H7 (cell line): ENCODE measurements at places on chromosomes 2 and 18. TPM values are rescaled to one million over a fixed set of nuclear protein-coding genes. Genes with fewer than 3 reads are reported as not detected.

GRCh38 chr2:129713337-129713736 lies 266.1 kb upstream of the RAB6C start:
- DNase-seq: no peak

DNA sequence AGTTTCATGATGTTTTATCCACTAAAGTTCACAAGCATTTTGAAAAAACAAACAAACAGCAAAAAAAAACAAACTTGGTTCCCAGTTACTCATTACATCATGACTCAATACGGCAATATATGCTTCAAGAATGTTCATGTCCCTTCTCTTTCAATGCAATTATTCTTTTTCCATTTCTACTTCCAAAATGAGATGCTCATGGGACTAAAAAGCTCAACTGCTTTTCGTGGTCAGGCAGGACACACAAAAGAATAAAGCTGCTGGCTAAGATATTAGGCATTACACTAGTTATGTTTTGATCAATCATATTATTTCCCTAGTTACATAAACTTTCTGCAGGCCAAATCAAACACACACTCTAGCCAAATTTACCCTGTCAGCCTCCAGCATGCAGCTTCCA lies 301.3 kb downstream of the EPHA4 start:
- no peak for DNase-seq

DNA sequence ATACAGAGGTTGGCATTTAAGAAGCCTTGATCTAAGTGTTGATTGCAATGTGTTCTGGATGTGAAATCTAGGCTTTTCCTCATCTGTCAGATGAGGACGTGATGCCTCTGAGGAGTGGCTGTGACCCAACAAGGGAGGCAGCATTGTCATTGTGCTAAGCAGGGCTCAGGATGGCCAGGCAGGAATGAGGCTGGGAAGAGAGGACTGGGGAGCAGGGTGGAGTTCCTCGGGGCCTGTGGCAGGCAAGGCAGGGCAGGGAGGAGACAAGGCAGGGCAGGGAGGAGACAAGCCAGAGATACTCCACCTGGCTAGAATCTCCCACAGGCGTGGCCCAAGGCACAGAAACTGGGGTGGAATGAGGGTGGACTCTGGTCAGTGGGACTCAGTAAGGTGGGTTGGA lies 116.6 kb downstream of the RPIA start:
- no peak for DNase-seq

CNTNAP5 gene
- total RNA-seq: 0.04 and 0.28 TPM in 2 replicates

DNA sequence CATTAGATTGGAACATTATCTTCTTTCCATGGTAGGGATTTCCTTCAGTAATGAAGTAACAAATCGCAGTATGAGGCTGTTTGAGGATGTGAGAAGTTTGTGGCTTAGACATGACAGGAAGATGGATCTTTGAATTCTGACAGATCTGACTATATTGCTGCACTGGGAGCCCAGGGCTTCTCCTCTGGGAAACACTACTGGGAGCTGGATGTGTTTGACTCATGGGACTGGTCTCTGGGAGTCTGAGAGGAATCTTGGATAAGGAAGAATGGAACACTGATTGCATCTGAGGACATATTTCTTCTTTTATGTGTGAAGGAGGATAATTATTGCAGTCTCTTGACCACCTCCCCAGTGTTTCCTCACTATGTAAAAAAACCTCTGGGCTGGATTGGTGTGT lies 77.2 kb upstream of the ST6GAL2 start:
- no peak for DNase-seq

DNA sequence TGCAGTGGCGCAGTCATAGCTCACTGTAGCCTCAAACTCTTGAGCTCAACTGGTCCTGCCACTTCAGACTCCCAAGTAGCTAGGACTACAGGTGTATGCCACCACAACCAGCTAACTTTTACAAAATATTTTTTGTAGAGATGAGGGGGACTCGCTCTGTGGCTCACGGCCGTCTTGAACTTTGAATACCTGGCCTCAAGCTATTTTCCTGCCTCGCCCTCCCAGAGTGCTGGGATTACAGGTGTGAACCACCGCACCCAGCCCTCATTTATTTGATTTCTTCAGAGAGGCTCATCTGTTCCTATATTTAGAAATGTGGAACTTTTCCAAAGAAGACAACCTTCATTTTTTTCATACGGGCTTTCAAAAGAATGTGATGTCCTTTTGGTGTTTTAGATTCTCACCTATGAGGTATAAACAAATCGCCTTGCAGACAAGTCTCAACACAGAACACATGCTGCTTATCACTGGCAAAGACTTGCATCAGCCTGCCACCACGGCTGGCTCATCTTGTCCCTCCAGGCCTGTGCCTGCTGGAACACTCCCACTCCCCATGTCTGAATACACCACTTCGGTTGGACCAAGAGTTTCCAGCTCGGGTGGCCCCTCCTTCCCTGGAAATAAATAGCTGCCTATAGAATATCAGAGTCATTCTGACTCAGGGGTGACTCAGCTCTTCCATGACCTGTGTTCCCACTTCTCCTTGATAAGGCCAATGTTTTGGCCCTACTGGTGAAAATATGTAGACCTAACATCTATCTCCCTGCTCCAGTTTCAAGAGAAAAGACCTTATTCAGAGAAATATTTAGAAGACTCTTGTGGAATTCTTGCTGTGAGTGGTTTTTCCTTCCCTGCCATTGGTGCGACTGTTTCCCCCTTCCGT lies 202.6 kb downstream of the TGIF1 start:
- DNase-seq: peak; percentile 49

DNA sequence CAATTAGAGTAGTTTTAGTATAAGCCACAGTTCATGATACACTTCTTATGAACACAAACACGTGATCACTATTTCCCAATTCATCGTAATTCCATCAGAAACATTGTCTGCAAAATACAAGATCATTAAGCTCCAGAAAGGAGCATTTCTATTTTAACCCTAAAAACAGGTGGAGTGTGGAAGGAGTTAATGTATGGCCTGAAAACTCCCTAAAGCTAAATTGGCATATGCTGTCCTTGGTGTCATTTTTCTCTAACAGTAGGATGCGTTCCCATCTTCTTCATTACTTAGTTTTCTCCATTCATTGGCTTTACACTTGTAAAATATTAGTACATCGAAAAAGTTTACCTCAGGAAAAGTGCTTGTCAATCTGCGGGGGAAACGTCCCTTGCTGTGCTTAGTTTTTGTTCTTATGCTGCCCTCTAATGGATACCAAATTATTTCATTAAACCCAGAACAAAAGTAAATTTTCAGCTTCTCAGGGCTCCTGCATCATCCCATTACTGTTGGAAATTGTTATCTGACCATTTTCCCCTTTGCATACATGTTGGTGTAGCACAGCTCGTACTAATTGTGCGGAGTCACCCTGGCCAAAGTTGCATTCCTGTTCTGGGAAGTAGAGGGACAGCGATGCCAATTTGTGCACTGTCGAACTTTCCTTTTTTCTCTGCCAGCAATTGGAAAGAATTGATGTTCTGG lies 153.4 kb downstream of the GPD2 start:
- DNase-seq: peak; percentile 8

CD207 gene
- total RNA-seq: not detected in 2 replicates

DNA sequence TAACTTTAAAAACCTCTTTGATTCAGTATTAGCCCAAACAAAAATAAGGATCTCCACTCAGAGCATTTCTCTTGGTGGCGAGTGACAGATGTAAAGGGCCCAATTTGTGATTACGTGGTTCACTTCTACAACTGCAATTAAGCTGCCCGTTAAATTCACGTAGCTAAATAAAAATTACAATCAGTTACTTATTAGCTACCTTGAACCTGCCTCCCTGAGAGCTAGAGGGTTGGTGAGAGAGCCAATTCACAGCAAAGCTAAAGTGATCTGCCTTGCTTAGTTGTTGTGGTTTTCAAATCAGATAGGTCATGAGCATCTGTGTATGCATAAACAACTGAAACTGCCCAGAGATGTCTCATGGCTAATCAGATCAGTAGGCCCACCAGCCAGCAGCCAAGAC lies 156.7 kb downstream of the RNF152 start:
- no peak for DNase-seq

DNA sequence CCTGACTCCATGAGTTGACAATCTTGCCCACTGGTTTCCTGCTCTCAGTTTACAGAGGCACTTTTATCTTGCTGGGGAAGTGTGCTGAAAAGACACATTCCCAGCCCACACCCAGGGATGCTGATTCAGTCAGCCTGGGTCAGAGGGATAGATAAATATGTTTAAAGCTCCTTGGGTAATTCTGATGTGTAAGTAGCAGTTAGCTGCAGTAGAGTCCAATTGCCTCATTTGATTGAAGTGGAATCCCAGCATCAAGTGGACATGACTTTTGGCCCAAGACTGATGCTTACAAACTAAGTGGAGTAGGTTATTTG lies 29.4 kb downstream of the PSD4 start:
- DNase-seq: no peak

GRCh38 chr2:179274749-179275148 lies 10.1 kb upstream of the SESTD1 start:
- DNase-seq: no peak

DNA sequence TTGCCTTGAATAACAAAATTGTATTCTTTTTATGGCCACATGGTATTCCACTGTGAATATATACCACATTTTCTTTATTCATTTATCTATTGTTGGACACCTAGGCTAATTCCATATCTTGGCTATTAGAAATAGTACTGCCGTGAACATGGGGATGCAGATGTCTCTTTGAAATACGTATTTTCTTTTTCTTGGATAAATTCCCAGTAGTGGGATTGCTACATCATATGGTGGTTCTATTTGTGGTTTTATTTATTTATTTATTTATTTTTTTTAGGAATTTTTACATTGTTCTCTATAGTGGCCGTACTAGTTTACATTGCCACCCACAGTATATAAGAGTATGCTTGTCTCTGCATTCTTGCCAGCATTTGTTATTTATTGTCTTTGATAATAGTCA lies 679.8 kb upstream of the NRXN1 start:
- DNase-seq: no peak

DNA sequence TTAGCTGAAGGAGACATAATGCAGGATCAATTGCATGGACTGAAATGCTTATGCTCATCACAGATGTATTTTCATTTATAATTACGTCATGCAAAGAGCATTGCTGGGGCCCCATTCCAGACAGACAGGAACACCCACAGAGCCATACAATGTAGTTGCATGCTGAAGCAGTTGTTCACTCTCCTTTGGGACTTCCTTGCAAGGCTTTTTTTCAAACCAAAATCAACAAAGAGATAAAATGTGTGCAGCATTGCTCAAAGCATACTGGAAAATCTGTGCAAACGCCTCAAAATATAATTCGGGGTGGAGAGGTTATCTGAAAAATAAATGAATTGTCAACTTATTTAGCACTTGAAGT lies 463.2 kb downstream of the CDH2 start:
- DNase-seq: no peak

DNA sequence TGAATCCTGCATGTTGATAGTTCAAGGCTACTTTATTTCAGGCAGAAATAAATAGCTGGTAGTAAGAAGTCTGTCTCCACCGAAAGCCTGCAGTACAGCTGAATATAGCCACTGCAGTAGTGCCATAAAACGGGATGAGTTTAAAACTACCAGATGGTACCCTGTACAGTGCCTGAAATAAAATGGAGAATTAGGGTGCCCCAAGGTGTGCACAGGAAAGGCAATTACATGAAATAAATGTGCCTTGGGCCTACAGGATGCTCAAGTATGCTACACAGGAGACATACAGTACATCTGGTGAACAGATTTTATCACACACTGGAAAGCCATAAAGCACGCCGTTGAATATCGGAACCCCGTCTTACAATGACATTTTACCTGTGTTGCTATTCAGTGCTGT lies 447.7 kb upstream of the HNRNPA3 start:
- no peak for DNase-seq

NOTO gene
- total RNA-seq: not detected in 2 replicates

DNA sequence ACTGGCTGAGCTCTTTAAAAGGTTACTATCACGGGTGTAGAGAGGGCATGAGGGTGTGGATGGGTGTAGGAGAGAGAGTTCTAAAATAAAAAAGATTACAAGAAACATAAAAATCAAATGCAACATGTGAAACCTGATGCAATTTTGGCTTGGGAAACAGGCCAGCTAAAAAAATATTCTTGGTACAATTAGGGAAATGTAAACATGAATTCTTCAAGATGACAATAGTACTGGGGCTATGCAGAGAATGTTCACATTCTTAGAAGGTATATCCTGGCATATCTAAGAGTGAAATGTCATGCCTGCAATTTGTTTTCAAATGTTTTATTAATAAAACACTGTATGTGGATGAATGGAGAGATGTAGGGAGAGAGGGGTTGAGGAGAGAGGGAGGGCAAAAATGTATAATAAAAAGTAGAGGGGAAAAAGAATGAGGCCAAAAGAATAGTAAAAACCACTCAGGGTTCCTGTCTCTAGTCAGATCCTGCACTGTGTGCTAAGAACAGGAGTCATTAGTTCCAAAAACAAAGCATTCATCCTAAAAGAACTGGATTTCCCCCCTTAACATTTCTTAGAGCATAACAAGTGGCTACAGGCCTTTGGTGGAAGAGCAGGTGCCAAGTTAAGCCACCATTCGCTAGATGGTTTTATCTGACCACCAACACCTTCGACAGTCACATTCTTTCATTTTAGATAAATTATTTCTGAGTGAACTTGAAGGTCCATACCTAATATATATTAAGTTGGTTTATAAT lies 77.3 kb downstream of the LPIN2 start:
- no peak for DNase-seq

DNA sequence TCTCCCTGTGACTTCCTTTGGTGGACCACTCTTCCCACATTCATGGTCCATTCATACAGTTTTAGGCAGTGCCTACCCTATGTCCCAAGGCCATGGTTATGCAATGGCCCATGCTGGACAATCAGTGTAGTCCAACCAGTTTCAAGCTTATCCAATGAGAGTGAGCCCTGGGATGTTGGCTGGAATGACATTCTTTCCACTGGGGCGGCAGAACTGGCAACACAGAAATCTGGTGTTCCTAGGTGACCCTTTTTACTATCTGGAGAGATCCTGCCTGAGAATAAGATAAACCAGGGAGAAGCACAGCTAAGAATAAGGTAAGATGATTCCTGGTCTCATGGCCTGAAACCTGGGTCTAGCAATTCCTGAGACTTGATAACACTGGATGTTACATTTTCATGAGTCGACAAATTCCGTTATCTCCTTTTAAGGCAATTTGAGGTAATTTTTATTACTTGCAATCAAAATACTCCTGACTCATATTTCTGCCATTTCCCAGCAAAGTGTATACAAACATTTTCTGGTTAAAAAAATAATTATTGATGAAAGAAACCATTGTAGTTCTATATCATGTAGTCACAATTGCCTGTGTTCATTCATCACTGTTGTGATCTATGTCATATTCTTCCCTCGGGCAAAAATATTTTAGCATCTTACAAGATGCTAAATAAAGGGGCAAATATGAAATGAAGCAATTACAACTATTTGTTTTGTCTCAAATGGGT lies 271.5 kb upstream of the LYPD1 start:
- DNase-seq: no peak
